ENCODE measurements at places on chromosomes 13 and 19. TPM values are rescaled to one million over a fixed set of nuclear protein-coding genes. Genes with fewer than 3 reads are reported as not detected.
A peak's percentile ranks its signal among the peaks of the same experiment; 100 is the strongest.

DNA sequence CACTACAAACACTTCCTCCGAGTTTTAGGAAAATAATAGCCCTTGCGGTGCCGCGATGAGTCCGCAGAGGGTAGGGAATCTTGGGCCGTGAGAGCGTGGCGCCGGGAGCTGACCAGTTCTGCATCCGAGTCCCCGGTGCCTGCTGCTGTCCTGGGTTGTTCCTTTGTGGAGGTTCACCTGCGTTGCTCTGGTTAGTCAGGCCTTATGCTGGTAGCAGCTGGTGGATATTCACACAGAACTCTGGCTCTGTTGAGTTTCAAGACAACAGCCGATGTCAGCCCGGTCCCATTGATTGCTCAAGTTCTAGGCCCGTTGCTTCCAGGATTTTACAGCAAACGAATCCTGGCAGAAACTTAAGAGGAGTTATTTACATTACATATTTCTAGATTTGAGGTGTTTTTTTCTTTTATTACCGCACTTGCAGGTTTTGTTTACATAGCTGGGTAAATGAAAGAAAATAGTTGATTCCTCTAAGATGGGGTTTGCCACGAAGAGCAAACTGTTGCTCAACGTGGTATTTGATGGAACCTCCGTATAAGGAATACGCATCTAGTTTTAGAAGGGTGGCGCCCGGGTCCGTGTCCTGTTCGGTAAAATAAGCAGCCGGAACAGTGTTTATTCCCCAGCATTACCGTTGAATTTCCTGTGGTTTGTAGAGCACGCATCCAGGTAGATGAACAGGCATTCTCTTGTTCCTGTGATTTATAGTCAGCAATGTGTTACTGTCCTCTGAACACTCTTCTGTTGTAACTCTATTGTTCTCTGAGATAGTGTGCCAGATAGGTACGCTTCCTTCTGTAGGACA, 1.3 kb downstream of the CLDN10 start:
- H3K36me3 ChIP-seq: no peaks in the 10 kb centered on the region
- no peak overlapping the region for H3K27ac ChIP-seq
- H3K4me1 ChIP-seq: peaks cover 3% of the 10 kb centered on the region
- peaks cover 2% of the 10 kb centered on the region for H3K27me3 ChIP-seq

DNA sequence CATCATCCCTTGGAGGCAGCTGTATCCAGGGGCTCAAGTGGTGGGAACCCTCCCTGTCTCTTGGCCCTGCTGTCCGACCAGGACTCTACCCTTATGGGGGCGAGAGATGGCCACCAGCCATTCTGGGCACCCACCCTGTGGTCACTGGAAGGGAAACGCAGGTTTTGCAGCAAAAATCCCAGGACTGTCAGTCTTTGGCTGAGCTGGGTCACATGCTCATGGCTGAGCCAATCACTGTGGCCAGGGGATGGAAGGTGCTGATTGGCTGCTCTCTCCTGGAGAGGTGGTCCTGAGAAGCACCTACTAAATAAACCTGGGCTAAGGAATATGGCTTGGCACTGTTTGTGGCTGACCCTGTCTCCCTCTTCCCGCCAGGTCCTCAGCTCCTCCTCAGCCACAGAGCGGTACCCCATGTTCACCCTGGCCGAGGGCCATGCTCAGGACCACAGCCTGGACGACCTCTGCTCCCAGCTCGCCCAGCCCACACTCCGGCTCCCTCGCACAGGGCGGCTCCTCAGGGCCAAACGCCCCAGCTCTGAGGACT, 8.9 kb downstream of the ATG4D start:
- no peaks in the 10 kb centered on the region for H3K4me1 ChIP-seq
- H3K4me3 ChIP-seq: no peak overlapping the region
- no peak overlapping the region for H3K27ac ChIP-seq
- H3K36me3 ChIP-seq: peaks cover 52% of the 10 kb centered on the region
- H3K27me3 ChIP-seq: no peaks in the 10 kb centered on the region
- DNase-seq: peak; percentile 44

- no peak overlapping the region for H3K4me3 ChIP-seq
- no peak for DNase-seq
- H3K27me3 ChIP-seq: peaks cover 9% of the 10 kb centered on the region
- H3K27ac ChIP-seq: no peak overlapping the region
- peaks cover 6% of the 10 kb centered on the region for H3K4me1 ChIP-seq
- no peaks in the 10 kb centered on the region for H3K36me3 ChIP-seq
These were observed 2.3 kb downstream of the ENOX1 start for GRCh38 chr13:43784496-43784895.

DNA sequence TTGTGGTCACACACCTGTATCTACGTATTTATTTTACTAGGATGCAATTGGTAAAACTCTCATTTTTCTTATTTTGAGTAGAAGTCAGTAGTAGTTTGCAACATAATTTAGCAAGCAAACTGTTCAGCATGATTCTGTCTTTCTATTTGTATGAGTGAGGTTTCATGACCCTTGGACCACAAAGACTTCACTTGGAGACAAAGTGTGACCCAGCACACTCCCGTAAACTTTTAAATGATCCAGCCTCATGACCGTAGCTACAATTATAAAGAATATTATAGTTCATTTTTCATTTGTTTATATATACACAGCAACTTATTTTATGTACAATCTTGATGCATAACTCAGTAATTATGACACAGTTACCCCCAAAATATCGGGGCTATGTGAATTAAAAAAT, 86.5 kb downstream of the ERCC5 start:
- DNase-seq: no peak
- no peak overlapping the region for H3K4me3 ChIP-seq
- no peaks in the 10 kb centered on the region for H3K36me3 ChIP-seq
- no peak overlapping the region for H3K27ac ChIP-seq

DNA sequence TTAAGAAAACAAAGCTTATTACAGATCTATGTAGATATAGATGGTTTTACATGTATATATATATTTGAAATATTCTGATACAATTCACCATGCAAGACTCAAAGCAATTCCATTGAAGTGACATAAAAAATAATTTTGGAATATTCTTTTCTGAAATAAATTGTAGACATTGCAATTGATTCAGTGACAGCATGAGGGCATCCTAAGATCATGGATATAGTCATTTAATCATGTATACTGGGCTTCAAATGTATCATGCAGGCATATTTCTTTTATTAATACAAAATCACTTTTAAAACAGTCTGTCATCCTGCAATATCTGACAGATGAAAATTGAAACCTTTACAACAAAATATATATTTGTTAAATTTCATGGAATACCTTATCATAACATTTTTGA, 286.7 kb upstream of the SLITRK6 start:
- no peaks in the 10 kb centered on the region for H3K4me1 ChIP-seq
- H3K36me3 ChIP-seq: no peaks in the 10 kb centered on the region
- no peak overlapping the region for H3K27ac ChIP-seq
- H3K27me3 ChIP-seq: no peaks in the 10 kb centered on the region
- H3K4me3 ChIP-seq: no peak overlapping the region
- no peak for DNase-seq

DNA sequence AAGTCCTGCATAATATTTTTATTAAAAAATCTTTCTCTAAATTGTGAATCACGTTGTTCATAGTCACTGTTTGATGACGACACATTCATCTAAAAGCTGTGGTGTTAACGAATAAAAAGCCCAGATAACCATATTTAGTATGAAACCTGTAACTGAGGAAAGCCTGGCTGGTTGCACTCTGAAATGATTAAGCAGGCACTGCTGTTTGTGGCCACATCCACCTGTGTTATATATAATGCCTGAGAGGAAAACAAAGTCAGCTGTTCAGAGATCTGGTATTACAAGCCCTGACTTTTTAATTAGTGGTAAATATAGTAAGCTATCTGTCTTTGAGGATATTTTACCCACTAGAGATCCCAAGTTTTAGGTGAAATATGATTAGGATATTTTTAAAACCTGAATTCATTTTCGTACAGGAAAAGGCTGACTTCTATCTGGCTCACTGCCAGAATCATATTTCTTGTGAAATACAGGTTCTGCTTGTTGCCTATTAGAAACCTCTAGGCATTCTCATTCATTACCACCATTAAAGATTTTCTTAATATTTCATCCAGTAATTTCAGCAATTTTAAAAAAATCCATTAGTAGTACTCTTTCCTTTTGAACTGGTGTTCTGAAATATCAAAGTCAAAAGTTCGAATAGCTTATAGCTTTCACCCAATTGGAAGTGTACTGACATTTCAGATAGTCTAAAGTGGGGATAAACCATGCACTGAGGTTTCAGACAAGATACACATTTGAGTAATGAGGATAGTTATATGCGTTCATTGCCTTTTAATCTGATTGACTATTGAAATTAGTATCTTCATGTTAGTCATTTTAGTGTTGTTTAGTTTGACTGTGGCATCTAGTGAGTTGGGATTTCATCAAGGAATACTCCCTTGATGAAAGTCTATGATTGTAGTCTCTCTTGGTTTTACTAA, 79.7 kb downstream of the LMO7 start:
- no peaks in the 10 kb centered on the region for H3K27me3 ChIP-seq
- H3K36me3 ChIP-seq: no peaks in the 10 kb centered on the region
- no peaks in the 10 kb centered on the region for H3K4me1 ChIP-seq

GRCh38 chr13:92390217-92390616, 836.4 kb upstream of the GPC6 start:
- H3K4me3 ChIP-seq: no peak overlapping the region
- no peaks in the 10 kb centered on the region for H3K27me3 ChIP-seq
- no peak for DNase-seq
- H3K36me3 ChIP-seq: no peaks in the 10 kb centered on the region

GRCh38 chr13:99357131-99357596, 50.0 kb upstream of the GPR183 start:
- peaks cover 12% of the 10 kb centered on the region for H3K36me3 ChIP-seq
- no peaks in the 10 kb centered on the region for H3K4me1 ChIP-seq
- H3K27ac ChIP-seq: no peak overlapping the region
- H3K27me3 ChIP-seq: no peaks in the 10 kb centered on the region

DNA sequence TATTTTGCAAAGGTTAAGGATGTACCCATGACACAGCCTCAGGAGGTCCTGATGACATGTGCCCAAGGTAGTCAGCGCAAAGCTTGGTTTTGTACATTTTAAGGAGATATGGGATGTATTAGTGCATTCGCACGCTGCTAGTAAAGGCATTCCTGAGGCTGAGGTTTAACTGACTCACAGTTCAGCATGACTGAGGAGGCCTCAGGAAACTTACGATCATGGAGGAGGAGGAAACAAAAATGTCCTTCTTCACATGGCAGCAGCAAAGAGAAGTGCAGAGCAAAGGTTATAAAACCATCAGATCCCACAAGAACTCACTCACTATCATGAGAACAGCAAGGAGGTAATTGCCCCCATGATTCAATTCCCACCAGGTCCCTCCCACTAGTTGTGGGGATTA, 1017.4 kb downstream of the EFNB2 start:
- no peak overlapping the region for H3K4me3 ChIP-seq
- H3K27me3 ChIP-seq: no peaks in the 10 kb centered on the region
- H3K4me1 ChIP-seq: peaks cover 2% of the 10 kb centered on the region
- H3K36me3 ChIP-seq: no peaks in the 10 kb centered on the region
- DNase-seq: no peak

GRCh38 chr13:23020246-23020843, 160.4 kb upstream of the SGCG start:
- peak; percentile 48 for DNase-seq
- no peak overlapping the region for H3K4me3 ChIP-seq
- no peaks in the 10 kb centered on the region for H3K27me3 ChIP-seq

GRCh38 chr13:109719962-109720646, 66.3 kb downstream of the IRS2 start:
- H3K36me3 ChIP-seq: no peaks in the 10 kb centered on the region
- no peaks in the 10 kb centered on the region for H3K27me3 ChIP-seq
- no peak overlapping the region for H3K27ac ChIP-seq
- H3K4me3 ChIP-seq: no peak overlapping the region

DNA sequence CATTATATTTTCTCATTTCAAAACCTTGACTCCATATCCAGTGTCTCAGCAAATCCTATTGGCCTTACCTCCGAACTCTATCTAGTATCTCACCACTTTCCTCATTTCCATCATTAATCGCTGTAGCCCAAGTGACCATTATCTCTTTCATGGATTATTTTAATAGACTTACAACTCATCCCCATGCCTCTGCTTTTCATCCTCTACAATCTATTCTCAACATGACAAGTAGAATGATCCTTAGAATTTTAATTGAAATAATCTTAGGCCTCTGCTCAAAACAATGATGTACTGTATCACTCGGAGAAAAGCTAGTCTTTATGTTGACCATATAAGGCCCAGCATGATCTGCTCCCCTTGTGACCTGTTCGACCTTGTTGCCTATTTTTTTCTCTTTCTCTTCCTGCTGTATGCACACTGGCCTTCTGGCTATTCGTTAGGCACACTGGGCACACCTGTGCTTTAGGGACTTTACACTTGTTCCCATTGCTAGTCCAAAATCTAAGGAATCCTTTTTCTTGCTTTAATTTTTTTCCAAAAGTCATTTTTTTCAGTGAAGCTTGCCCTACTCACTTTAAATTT, 21.4 kb downstream of the DNAJC15 start:
- DNase-seq: no peak
- no peaks in the 10 kb centered on the region for H3K36me3 ChIP-seq
- no peak overlapping the region for H3K27ac ChIP-seq
- no peaks in the 10 kb centered on the region for H3K27me3 ChIP-seq
- H3K4me1 ChIP-seq: peaks cover 7% of the 10 kb centered on the region

GRCh38 chr19:18253716-18254115, 20.5 kb downstream of the IQCN start:
- no peak overlapping the region for H3K27ac ChIP-seq
- no peaks in the 10 kb centered on the region for H3K36me3 ChIP-seq
- no peaks in the 10 kb centered on the region for H3K27me3 ChIP-seq
- no peak overlapping the region for H3K4me3 ChIP-seq

GRCh38 chr19:34639491-34640085, 37.4 kb downstream of the SCGB2B2 start:
- H3K4me3 ChIP-seq: no peak overlapping the region
- no peaks in the 10 kb centered on the region for H3K27me3 ChIP-seq
- no peaks in the 10 kb centered on the region for H3K4me1 ChIP-seq
- DNase-seq: peak; percentile 58

DNA sequence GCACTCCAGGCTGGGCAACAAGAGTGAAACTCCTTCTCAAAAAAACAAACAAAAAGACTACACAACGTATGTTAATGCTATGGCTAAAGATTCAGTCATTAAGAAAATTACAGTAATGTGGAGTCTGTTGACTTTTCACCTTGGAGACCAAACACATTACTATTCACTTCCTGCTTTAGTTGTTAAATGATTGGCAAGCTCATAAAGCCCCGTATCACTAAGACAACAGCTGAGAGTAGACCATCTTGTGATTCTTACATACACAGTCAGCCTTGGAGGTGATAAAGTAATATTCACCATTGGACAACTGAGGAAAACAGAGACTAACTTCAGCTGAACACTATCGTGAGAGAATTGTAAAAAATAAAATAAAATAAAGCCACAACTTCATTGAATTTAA, 86.5 kb downstream of the KCTD12 start:
- no peaks in the 10 kb centered on the region for H3K27me3 ChIP-seq
- DNase-seq: no peak
- no peak overlapping the region for H3K27ac ChIP-seq
- H3K36me3 ChIP-seq: no peaks in the 10 kb centered on the region
- H3K4me1 ChIP-seq: no peaks in the 10 kb centered on the region

- no peaks in the 10 kb centered on the region for H3K27me3 ChIP-seq
- no peak overlapping the region for H3K4me3 ChIP-seq
- H3K36me3 ChIP-seq: no peaks in the 10 kb centered on the region
- H3K4me1 ChIP-seq: peaks cover 3% of the 10 kb centered on the region
- DNase-seq: no peak
These were observed 529.0 kb downstream of the MYO16 start for GRCh38 chr13:109158383-109158782.

PCSK4 gene
- total RNA-seq: 9.8 TPM

ZNF492 gene
- not detected for total RNA-seq

SULT2B1 gene
- 0.99 TPM for total RNA-seq

PGLYRP1 gene
- total RNA-seq: not detected

NPAS1 gene
- 9.0 TPM for total RNA-seq

FIZ1 gene
- 18.5 TPM for total RNA-seq

FUT6 gene
- not detected for total RNA-seq

CEACAM4 gene
- not detected for total RNA-seq

MPHOSPH8 gene
- total RNA-seq: 20.5 TPM

ITGBL1 gene
- total RNA-seq: not detected

KLHL1 gene
- not detected for total RNA-seq

All from H1 (cell line).